ENCODE measurements at places on chromosomes 1 and 21. TPM values are rescaled to one million over a fixed set of nuclear protein-coding genes. Genes with fewer than 3 reads are reported as not detected.

- DNase-seq = no peak
Measured at GRCh38 chr1:187685333-187685732, 856.6 kb downstream of the PLA2G4A start.

GRCh38 chr1:155954645-155955044 is 13.2 kb downstream of the RXFP4 start:
- no peak for DNase-seq

GRCh38 chr1:157849229-157849875 is 7.7 kb upstream of the CD5L start:
- DNase-seq = no peak

Gene ZNF697
- total RNA-seq = 8.8 TPM

- no peak for DNase-seq
Measured at GRCh38 chr1:18749569-18749968, 109.9 kb downstream of the TAS1R2 start.

DNA sequence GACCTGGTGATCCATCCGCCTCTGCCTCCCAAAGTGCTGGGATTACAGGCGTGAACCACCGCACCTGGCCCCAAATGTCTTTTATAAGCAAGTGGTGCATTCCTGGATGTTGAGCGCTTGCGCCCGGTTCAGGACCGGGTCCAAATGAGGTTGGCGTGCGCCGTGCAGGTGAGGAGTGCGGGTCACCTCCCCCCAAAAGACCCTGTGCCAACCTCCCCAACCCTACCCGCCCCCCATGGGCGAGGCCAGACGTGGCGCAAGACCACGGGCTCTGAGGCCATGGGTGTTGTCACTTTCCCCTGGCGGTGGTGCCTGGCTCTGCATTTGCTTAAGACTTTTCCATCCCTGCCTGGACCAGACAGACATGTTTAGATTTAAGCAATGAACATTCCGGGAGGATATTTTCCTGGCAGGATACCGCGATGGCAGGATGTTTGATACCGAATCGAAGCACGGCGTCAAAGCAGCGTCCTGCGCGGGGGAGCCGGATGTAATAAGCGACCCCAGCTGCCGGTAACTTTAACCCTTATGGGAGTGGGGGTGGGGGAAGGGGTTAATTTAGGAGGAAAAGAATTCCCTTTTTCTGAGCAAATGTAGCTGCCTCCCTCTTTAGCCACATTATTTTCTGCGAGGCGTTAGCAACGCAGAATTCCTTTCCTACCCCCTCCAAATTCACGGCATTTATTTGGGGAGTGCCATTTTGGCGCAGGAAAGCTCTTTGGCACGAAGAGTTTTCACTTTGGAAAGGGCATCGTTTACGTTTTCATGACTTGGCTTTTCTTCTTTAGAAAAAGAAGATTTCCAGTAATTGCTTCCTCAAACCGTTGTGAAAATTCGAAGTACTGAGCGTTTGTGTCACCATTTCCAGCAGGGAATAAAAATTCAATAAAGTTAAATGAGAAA is 27.8 kb upstream of the RNF187 start:
- no peak for DNase-seq

GRCh38 chr1:109910963-109911798 is 532 bp downstream of the CSF1 start:
- no peak for DNase-seq

DNA sequence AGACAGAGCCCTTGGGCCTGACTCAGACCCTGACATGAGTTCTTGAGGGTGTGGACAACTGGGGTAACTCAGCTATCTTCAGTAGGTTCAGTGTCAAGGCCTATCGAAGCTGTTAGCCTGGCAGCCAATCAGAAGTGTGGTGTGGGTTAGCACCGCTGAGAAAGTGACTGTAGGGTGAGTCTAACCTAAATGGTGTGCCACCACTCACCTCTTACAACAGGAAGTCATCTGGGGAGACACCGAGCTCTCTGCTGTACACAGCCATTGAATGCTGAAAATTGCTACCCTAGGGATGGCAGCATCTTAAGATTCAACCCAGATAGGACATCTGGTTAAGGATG is 44.6 kb downstream of the RASSF5 start:
- no peak for DNase-seq

GRCh38 chr21:31720739-31721138 is 11.2 kb downstream of the SCAF4 start:
- DNase-seq = no peak

DNA sequence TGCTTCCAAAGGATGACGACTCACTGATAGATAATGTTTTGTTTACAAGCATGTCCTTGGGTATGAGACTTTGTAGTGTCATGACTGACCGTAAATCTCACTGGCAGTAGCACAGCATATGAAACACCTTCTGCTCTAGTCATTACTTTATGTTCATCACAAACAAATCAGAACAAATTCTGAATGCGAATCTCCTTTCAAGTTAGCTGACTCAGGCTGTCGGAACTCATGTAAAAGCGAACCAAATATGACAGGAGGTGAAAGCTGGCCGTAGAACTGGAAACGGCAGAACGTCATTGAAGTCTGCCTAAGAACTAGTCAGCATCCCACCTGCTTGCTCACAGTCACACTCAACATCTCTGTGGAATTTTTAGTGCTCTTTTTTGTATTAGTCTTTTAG is 143.9 kb downstream of the RGS7 start:
- no peak for DNase-seq

- DNase-seq = no peak
Measured at GRCh38 chr1:154179946-154180687, 11.8 kb downstream of the TPM3 start.

Data from Right ventricle myocardium inferior (tissue), 1 donor.